HS-27A (cell line): ENCODE measurements at places on chromosomes 4 and X.
A peak's percentile ranks its signal among the peaks of the same experiment; 100 is the strongest.

DNA sequence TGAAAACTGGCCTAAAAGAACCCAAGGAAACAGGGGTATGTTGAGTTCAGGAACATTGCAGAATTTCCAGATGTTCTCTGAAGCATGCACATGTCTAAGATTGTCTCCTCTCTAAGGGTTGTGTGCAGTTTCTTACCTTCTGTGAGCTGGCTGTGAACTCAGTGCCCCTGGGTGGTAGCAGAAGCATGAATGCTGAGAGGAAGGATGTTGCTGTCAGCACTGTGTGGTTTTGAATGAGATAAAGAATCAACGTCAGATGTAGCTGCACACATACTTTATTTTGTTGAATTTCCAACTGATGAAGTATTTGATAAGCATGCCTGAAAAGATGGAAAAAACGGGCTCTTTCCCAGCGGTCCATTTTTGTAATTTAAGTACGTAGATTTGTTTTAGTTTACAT lies 23.8 kb upstream of the CD38 start:
- no peak for DNase-seq

- DNase-seq, result no peak
Measured at GRCh38 chrX:68256990-68257389, 176.3 kb downstream of the OPHN1 start.

DNA sequence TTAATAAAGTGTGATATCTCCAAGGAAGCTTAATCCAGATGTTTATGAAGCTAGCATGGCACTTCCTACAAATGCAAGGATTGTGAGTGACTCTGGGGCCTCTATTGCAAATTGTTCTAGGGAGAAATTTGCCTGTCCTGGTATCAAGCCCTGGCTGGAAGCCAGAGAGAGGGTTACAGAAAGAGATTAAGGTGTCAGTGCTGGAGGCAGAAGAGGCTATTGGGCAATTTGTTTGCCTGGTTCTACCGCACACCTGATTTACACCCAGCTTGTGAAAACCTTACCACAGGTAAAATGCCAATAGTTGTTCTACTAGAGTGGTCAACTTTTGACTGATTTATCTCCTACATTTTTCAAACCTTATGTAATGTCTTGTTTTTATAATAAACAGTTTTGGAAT lies 186.7 kb upstream of the FAT1 start:
- no peak for DNase-seq

GRCh38 chr4:32172761-32173160 lies 1452.6 kb downstream of the PCDH7 start:
- no peak for DNase-seq

GRCh38 chr4:152044331-152045036 lies 283.7 kb upstream of the GATB start:
- no peak for DNase-seq

DNA sequence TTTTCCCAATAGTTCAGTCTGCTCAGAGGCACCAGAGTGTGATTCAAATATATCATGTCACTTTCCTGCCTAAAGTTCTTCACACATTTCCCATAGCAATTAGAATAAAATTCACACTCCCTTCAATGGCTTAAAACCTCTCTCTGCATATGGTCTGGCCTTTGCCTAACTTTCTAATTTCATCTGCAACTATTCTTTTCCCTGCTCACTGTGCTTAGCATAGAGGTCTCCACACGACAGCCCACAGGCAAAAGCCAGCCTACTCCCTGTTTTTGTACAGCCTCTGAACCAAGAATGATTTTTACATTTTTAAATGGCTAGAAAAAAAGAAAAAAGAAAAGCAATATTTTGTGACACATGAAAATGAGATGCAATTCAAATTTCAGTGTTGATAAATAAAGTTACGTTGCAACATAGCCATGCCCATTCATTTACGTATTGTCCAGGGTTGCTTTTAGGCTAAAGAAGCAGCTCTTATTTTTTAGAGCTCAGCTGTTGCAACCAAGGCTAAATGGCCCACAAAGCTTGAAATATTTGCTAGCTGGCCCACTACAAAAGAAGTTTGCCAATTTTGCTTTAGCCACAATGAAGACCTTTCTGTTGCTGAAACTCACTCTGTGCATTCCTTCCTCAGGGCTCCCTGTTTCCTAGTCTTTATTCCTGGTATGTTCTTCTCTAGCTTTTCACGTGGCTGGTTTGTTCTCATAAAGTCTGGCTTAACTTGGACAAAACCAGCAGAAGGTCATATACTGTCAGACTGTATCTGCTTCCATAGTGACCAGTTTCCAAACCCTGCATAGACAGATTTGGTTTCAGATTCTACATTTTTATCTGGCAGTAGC lies 26.6 kb upstream of the IRF2 start:
- DNase-seq, result no peak

DNA sequence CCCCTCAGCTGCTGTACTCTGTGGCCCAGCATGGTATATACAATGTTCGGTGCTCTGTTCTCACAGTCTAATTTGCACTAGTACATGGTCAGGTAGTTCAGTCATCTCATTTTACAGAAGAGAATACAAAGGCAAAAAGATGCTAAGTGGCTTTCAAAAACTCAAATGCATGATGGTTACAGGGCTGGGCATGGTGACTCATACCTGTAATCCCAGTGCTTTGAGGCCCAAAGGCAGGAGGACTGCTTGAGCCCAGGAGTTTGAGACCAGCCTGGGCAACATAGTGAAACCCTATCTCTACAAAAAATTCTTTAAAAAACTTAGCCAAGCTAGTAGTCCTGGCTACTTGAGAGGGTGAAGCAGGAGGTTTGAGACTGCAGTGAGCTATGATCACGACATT lies 210.5 kb upstream of the KIT start:
- DNase-seq, result no peak

- no peak for DNase-seq
Measured at GRCh38 chr4:122879001-122879400, 43.4 kb downstream of the NUDT6 start.

DNA sequence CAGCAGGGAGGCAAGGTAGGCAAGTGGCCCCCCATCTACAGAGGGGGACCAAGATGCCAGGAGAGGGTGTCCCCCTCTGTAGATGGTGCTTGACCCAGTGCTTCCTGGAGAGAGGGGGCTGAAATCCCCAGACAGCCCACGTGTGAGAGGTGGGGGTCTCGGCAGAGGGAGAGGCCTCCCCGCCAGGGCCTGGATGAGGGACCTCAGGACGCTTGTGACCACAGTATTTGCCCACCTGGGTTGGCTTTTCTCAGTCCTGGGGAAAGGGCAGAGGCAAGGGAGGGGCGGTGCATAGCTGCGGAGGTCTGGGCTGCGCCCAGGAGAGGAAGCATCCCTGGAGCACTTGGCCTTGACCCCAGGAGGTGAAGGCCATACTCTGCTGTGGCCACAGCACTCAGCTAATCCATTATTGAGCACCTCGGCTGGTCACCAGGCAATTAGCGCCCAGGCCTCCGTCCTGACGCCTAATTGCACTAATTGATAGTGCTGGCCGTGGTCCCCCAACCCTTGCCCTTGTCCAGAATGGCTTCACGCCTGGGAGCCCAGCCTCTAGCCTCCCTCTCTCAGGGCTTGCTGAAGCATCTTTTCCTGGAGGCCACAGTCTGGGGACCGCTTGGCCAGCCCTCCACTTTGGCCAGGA lies 30.7 kb downstream of the HMX1 start:
- DNase-seq, result no peak

DNA sequence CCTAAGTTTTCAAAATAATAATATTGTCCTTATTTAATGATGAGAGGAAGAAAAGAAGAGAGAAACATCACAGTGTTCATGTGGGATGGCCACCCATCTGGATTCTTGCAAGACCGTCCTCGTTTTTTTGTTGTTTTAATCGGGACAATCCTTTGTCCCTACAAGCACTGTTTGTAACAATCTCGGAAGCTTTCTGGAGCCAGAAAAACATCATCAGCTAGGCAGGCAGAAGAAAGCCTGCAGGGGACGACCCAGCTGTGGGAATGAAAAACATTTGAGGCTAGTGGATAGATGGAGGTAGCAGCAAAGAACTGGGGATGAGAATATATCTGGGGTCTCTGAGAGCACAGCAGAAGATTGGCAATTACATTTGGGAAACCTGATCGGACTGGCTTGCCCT lies 105.6 kb downstream of the DKK2 start:
- DNase-seq, result no peak

GRCh38 chr4:88523325-88524129 lies at the start of gene PYURF:
Gene PYURF (minus strand): TSS chr4:88523776. CDS start chr4:88523700, 76 bp downstream.
- DNase-seq, result peak; percentile 77
